Activated T-helper 1 cell treated with anti-CD3 and anti-CD28 coated beads, Interleukin-12 subunit alpha, Interleukin-12 subunit beta, Interleukin-2, Interleukin-4 antibody, amounts not matched to agents 30 ng/mL and 10 ng/mL and 1 ng/mL, durations not matched to agents 14 hours and 24 hours and 36 hours (primary cell): ENCODE measurements at places on chromosomes 11 and 22.

GRCh38 chr11:33916736-33917135 lies 24.9 kb upstream of the LMO2 start:
- no peak for DNase-seq

DNA sequence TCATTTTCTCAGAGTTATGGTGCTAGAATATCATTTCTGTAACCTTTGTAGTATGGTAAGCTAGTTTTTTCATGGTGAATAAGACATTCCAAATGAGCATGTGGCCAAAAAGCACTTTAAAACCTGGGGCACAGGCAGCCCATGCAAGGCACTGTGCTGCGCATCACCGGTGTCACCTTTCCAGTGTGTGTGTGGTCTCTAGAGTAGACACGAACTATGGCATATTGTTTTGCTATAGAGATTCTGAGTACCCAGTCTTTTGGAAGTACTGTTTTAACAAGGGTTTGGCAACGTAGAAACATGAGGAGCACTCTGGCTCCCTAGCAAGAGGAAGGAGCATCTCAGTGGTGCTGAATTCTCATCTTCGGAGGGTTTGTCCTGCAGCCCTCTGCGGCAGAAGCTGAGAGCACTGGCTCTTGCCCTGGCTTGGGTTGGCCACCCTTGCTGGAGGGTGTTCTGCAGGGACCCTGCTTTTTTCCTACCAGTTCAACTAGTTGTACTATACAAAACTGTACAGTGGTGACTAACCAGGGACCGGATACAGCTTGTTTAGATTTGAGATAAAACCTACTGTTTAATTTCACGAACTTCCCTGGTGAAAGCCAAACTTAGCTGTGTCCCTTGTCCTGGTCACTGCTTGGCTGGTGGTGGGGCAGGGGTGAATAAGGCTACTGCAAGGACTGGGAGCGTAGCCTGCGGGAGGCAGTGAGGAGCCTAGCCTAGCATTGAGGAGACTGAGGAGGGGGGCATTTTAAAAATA lies 135.7 kb downstream of the ATXN10 start:
- DNase-seq = no peak

GRCh38 chr22:44828193-44828592 lies 75.8 kb downstream of the ARHGAP8 start:
- DNase-seq = no peak

GRCh38 chr22:44160421-44160820 lies 20.3 kb upstream of the PARVG start:
- DNase-seq = no peak

DNA sequence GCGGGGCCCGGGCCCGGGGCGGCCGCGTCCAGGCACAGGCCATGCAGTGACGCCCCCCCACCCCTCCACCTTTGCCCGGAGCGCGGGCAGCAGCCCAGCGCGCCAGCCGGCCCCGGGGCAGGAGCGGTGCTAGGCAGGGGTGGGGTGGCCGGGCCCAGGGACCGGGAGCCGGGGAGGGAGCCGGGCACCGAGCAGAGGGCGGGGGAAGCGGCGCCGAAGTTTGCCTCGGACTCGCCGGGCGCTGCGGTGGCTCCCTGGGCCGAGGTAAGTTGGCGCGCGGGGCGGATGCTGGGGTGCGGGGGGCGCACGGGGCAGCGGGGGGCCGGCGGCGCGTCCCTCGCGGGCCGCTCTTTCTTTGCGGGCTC lies 332 bp downstream of the TEAD1 start:
- DNase-seq = no peak

DNA sequence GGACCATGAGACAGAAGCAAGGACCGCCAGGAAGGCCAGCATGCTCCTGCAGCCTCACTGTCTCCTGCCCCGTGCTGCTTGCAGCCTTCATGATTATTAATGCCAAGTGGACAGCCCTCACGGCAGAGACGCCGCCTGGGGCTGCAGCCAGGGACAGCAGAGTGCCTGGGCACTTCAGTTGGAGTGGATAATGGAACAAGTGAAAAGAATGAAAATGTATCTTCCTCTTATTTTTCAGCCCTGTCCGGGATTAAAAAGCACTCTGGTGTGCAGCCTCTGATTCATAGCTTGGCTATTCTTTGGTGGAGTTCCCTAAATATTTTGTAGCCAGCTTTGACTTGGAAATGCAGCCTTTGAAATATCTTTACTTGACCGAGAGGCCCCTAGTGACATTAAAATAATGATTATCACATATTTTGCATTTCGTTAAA lies 1404.2 kb downstream of the BRD1 start:
- DNase-seq = no peak

DNA sequence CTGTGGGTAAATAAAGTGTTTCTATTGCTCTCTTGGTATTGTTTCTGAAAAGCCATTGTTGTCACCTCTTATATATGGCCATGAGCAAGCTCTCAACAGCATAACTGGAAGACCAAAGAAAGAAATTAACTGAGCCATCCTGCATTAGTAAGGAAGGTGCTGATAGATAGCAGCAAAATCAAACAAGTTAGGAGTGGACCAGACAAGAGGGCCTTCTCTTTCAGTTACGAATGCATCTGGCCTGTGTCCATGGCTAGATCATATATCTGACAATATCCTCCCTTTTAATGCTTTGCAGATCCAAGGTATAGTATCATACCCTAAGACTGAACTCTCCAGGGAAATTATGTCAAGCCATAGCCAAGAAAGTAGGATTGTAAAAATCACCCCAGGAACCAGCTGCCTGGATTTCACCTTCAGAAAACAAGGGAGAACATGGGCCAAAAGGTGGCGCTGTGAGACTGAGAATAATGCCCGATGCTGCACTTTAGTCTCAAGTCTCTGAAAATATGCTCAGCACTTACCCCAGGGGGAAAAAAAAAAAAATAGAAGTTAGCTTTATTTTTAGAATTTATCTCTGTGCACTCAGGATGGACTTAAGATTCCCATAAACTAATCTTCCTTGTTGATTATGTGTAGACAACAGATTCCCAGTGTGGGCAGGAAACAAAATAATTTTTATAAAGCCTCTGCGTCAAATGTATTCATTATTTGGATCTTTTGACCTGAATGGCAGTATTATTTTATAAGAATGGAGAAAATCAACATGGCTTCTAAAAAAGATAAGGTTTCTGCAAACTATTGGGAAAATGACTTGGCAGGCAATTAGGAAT lies 415.1 kb downstream of the ETS1 start:
- DNase-seq = peak; percentile 75

- DNase-seq = no peak
Observed at GRCh38 chr22:20591295-20591645, 83.9 kb downstream of the MED15 start.

- no peak for DNase-seq
Observed at GRCh38 chr11:70818351-70818750, 420.0 kb downstream of the CTTN start.

DNA sequence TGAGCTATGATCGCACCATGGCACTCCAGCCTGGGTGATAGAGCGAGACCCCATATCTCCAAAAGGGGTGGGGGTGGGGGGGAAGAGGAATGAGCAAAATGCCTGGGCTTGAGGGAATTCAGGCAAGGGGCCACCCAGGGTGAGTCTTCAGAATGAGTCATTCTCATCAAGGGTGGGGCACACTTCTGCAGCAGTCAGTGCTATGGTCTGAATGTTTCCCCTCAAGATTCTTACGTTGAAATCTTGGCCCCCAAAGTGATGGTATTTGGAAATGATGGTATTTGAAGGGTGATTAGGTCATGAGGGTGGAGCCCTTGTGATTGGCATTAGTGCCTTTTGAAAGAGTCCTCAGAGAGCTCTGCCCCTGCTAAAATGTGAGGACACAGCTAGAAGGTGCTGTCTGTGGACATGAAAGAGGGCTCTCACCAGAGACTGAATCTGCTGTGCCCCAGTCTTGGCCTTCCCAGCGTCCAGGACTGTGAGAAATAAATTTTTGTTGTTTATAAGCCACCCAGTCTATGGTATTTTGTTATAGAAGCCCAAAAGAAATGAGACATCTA lies 86.4 kb upstream of the THY1 start:
- no peak for DNase-seq

- DNase-seq = no peak
Observed at GRCh38 chr11:67076202-67076601, 19.6 kb downstream of the RHOD start.

- DNase-seq = no peak
Observed at GRCh38 chr11:10307022-10307399, 2.1 kb downstream of the ADM start.

DNA sequence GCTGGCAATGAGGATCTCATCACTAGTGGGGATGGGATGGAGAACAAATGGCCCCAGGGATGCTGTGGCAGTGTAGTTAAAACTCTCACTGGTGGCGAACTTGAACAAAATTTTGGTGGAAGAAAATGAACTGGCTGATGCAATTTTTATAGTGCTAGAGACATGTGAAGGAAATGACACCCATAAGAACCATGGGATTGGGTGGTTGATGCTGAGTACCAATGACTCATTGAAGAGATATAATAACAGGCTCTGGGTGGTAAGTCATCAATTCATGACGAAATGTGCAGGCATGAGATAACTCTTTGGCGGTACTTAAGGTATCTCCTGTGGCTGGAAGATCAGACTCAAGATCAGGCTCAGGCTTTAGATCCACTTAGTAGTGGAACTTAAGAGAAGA lies 172.9 kb upstream of the DDI1 start:
- DNase-seq = no peak

- no peak for DNase-seq
Observed at GRCh38 chr11:7520981-7521487, 7.2 kb downstream of the PPFIBP2 start.

DNA sequence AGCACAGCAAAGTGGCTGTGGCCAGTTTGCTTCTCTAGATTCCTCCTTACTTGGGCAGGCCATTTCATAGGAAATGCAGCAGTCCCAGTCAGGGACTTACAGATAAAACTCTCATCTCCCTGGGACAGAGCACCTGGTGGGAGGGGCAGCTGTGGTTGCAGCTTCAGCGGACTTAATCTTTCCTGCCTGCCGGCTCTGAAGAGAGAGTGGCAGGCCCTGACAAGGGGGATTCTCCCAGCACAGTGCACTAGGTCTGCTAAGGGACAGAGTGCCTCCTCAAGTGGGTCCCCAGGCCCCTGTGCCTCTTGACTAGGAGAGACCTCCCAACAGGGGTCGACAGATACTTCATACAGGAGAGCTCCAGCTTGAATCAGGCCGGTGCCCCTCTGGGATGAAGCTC lies 1649.1 kb downstream of the LRRC4C start:
- no peak for DNase-seq
